ENCODE measurements at places on chromosomes 3 and 15. TPM values are rescaled to one million over a fixed set of nuclear protein-coding genes. Genes with fewer than 3 reads are reported as not detected.

The SEMA3B gene
- total RNA-seq = 120 TPM

- no peak for DNase-seq
Measured at GRCh38 chr3:43181202-43181821, 75.4 kb upstream of the POMGNT2 start.

The TRH gene
- total RNA-seq = not detected

DNA sequence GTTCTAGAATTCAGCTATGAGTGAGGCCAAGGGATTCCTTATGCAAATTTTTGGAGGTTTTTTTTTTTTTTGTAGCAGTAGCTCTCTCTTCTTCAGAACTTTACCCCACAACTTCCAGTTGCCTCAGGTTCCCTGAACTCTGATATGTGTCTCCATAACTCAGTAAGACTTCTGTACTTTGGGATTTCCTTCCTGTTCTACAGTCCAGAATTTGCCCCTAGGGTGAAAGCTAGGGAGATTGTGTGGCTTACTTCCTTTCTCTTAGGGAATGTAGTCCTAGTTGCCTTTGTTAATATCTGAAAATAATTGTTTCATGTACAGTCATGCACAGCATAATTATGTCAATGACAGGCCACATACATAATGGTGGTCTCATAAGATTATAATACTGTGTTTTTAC is 30.8 kb downstream of the LRRC28 start:
- DNase-seq = no peak

GRCh38 chr3:96991800-96992365 is 177.5 kb downstream of the EPHA6 start:
- DNase-seq = no peak

- no peak for DNase-seq
Measured at GRCh38 chr15:91345736-91346135, 245.7 kb downstream of the SV2B start.

The SLC2A2 gene
- not detected for total RNA-seq

DNA sequence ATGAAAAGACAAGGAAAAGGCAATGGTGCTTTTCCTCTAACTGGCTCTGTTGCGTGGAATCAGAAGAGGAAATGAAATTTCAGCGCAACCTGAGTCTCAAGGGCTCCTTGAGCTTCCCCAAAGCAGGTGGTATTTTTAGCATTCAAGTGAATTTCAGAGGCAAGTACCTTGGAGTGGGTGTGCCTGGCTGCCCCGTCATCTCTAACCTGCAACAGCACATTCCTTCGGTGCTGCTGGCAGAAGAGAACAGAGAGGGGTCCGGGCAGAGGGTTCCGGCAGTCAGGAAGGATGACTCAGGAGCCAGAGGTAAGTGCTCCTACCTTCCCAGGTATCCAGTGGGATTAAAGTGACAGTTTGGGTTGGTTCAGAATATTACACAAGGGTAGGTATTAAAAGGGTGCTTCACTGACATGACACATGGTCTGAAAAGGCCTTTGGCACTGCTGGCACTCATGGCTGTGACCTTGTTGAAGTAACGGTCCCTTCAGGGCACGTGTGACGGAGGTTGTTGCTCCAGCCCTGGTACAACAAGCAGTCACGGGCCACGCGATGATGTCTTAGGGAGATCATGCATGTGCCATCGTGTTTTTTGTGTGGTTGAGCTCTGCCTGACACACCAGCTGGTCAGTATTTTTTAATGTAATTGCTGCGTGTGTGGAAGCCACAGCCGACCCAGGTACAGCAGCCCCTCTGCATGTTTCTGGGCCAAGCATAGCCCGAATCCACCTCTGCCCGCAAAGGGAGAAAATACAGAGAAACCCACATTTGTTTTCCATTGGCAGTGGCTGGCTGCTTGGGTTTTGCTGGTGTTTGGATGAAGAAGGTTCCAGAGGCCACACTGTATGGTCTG is 75.7 kb downstream of the LRRK1 start:
- peak; percentile 78 for DNase-seq

The ARPP21 gene
- not detected for total RNA-seq

DNA sequence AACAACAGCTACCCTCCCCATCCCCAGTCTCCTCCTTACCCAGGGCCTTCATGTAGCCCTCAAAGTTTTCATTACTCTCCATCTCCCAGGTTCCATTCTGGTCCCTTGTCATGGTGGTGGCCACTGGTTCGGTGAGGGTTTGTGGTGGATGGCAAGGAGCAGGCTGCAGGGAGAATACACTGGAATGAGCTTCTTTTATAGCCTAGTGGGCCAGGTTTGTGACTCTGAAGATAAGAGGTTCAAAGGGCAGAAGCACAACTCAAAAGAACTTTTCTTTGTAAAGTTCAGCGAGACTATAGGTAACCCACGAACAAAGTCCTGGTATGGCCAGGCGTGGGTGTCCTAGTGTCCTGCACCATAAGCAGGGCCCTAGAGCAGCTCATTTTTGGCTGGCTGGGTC is at the start of gene RBP2:
Gene RBP2 (minus strand): TSS at position 169 of the 400 bp plus-strand sequence. CDS start 57 bp downstream, at position 112.
- DNase-seq = no peak

- DNase-seq = no peak
Measured at GRCh38 chr15:89195836-89196235, 25.5 kb downstream of the RLBP1 start.

- no peak for DNase-seq
Measured at GRCh38 chr15:66982250-66982649, 83.2 kb upstream of the SMAD3 start.

The CPN2 gene
- not detected for total RNA-seq

DNA sequence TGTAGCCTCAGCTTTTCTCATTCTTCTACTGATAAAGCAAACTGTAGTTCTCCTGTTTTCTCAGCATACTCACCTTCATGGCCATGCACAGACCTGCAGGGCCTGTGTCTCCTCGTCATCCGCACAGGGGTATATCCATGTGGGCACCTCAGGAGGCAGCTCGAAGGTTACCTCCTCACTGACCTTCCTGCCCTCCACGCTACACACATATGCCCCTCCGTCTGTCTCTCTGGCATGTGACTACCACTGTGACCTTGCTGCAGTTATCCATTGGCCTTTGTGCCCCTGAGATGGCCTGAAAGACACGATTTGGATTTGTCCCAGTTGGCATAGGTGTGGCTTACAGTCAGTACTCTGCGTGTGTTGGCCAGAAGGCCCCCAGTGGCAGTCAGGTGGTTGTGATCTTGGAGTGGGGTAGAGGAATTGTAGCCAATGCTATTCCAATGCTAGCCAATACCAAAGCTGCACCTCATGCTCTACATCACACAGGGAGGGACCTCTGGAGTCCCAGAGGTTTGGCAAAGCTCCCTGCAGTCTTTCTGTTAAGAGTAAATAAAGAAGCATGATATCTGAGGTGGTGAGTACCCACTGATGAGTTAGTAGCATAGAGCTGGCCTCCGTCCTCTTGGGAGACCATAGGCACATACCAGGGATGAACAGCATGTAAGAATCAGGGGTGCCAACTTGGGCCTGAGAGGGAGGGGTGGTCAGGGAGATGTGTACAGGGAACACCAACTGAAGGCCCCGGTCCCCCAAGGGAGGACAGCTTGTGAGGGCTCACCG is 143.4 kb downstream of the EEFSEC start:
- DNase-seq = no peak

The ERC2 gene
- 1.4 TPM for total RNA-seq

- no peak for DNase-seq
Measured at GRCh38 chr3:99647081-99647480, 8.7 kb downstream of the COL8A1 start.

The SERINC4 gene
- total RNA-seq = not detected

GRCh38 chr3:122011396-122011795 is 10.7 kb downstream of the ILDR1 start:
- no peak for DNase-seq

- no peak for DNase-seq
Measured at GRCh38 chr3:46883054-46883829, 5.7 kb downstream of the PTH1R start.

The SCN11A gene
- 0.14 TPM for total RNA-seq

GRCh38 chr3:122609798-122610559 is 32.5 kb downstream of the PARP15 start:
- DNase-seq = no peak

- DNase-seq = no peak
Measured at GRCh38 chr15:79897701-79898113, 893 bp upstream of the MTHFS start.

GRCh38 chr3:41207355-41207754 is 8.1 kb downstream of the CTNNB1 start:
- DNase-seq = no peak

The TNFSF10 gene
- total RNA-seq = 140 TPM

- no peak for DNase-seq
Measured at GRCh38 chr3:86793786-86794185, 197.2 kb downstream of the VGLL3 start.

The ZNF662 gene
- total RNA-seq = 9.6 TPM

The ACTRT3 gene
- total RNA-seq = 1.2 TPM

The ADCY5 gene
- total RNA-seq = 4.0 TPM
